Substantia nigra (tissue), 51 donors: ENCODE measurements at places on chromosomes 1 and 21.

DNA sequence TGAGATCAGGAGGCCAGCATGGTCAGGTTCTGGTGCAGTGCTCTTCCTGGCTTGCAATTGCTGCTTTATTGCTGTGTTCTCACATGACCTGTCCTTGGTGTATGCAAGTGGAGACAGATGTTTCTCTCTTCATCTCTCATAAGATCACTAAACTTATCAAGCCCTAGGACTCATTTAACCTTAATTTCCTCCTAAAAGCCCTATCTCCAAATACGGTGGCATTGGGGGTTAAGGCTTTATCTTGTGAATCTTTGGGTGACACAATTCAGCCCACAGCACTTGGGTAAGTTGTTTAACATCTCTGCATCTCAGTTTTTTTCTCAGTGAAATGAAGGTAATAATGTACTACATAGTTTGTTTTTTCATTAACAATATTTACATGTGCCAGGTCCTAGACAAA lies 152.4 kb downstream of the RWDD3 start:
- DNase-seq = no peak

GRCh38 chr1:207128336-207128921 lies 24.4 kb downstream of the C4BPA start:
- no peak for DNase-seq

- no peak for DNase-seq
These were observed 202.3 kb downstream of the CRB1 start for GRCh38 chr1:197470330-197470729.

GRCh38 chr1:165114889-165115285 lies 241.6 kb downstream of the LMX1A start:
- DNase-seq = no peak

DNA sequence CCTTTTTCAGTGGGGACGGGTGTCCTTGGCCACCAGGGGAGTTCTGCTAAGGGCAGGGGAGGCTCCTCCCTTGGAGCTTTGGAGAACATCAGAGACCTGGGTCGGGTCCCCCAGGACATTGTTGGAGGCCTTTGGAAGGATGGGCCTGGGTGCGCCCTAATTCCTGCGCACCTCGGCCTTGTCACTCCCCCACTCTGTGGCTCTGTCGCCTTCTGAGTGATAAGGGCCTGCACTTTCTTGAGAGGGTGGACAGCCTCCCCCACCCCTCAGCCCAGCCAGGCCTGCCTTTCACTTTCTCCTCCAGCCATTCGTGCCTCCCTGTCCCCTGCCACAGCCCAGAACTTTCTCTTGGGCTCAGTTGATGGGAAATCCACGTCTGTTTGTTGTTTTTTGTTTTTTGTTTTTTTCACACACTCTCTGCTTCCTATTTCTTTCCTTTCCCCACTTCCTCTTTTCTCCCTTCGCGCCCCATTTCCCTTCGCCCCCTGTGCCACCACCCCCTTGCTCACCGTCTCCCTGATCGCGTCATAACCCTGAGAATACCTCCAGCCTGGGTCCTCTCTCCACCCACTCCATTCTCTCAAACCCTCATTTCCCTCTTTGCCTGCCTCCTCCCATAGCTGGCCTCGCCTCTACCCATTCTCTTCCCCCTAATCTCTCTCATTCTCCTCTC lies 85.6 kb downstream of the PAX7 start:
- DNase-seq = no peak

GRCh38 chr1:66413136-66413837 lies 120.7 kb upstream of the SGIP1 start:
- DNase-seq = no peak
